Posterior cingulate gyrus (tissue), 11 donors: ENCODE measurements at places on chromosomes 7 and 10.

DNA sequence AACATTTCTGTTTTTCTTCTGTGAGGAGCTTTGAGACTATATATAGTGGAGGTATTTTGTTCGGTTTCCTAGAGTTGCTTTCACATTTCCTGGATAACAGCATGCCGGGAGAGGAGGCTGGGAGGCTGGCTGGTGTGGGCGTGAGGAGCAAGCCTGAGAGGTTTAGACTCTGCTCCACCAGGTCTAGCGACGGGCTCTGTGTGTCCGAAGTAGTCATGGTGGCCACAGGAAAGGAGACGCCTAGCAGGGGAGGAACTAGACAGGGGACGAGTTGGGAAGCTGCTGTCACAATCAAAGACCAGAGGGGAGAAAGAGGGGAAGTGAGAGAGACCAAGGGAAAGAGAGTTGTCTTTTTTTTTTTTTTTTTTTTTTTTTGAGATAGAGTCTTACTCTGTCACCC, 19.6 kb downstream of the PTPRE start:
- no peak for DNase-seq

DNA sequence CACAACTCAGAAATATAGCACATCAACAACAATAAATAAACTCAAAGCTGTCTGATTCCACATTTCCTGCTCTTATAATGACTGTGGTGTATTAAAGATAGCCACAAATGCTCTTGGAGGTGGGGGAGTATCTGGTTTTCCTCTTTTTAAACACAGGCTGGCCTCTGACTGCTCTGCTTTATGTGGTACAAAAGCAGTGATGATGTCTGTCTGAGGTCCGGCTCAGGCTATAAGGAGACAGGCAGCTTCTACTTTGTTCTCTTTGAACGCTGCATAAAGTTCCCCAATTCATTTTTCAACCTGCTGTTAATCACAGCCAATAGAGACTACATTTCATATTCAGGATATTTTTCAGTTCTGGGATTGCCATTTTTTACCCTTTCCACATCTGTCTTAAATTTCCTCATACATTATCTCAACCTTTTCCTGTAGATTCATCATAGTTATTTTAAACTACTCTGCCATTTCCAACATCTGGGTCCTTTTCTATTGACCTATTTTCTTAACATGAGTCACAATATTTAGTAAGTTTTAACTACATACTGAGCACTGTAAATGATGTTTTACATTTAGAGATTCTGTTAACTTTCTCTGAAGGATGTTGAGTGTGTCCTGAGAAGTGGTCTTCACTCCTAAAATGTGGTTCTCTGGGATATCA, 64.9 kb downstream of the CRPPA start:
- no peak for DNase-seq

DNA sequence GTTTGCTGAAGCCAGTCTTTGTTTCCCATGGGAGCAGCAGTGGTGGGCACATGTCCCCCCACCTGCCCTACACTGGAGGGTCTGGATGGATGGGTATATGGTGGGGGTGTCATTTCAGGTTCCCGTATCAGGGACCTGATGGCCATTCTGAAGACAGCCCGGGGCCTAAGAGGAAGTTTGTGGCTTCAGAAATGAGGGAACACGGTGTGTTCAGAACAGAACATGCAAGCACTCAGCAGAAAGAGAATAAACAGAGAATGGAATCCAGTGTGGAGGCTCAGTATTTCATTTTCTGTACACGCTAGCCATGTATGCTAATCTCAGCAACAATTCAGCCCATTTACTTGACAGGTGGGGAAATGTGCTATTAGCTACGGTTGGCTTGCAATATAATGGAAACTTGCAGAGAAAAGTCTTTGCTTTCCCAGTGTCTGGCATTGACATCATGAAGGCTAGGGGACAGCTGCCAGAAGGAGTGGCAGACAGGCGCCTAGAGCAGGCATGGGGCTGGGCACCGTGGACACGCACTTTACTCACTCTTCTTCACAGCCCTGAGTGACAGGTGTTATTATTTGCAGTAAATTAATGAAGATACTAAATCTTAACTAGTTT, 98.6 kb downstream of the ELMO1 start:
- no peak for DNase-seq

DNA sequence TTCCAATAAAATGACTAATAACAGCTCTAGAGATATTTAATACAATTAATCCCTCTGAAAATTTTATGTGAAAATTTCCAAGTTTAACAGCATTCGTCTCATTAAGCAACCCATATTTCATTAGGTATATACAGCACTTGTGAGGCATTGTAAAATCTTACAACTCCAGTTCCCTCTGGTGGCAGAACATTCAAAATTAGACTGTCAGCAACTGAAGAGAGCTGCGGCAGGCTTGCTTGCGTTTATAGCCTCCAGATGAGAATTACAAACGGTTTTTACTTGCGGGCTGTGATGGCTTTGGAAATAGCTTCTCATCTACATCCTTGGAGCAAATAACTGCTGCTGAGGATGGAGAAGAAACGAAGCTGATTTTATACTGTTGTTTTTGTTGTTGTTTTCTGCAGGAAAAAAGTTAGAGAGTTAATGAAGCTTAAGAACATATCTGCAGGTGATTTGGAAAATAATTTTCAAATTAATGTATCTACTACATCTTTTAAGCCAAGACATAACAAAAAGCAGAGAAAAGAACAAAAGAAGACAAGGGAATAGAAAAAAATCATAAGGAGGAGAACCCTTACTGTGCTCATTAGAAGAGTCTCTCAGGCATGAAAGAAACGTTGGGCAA, 171.3 kb downstream of the MAGI2 start:
- peak; percentile 40 for DNase-seq

- DNase-seq, result no peak
Observed at GRCh38 chr10:6469661-6470060, 110.4 kb downstream of the PRKCQ start.

DNA sequence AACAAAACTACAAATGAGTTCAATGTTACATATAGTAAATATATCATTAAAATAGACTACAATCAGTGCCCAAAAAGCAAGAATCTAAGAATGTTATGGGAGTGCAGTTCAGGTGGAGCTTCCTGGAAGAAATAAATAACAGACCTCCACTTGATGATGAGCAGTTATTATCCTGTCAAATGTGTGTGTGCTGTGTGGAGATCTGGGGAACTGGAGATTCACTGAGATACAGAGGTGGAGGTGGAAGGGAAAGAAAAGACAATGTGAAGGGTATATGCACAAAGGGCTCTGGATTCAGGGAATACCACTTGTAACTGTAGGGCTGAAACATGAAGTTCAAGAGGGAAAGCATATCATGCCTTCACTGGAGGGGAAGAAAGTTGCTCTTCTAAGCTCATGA, 331.1 kb downstream of the SEMA3D start:
- no peak for DNase-seq

DNA sequence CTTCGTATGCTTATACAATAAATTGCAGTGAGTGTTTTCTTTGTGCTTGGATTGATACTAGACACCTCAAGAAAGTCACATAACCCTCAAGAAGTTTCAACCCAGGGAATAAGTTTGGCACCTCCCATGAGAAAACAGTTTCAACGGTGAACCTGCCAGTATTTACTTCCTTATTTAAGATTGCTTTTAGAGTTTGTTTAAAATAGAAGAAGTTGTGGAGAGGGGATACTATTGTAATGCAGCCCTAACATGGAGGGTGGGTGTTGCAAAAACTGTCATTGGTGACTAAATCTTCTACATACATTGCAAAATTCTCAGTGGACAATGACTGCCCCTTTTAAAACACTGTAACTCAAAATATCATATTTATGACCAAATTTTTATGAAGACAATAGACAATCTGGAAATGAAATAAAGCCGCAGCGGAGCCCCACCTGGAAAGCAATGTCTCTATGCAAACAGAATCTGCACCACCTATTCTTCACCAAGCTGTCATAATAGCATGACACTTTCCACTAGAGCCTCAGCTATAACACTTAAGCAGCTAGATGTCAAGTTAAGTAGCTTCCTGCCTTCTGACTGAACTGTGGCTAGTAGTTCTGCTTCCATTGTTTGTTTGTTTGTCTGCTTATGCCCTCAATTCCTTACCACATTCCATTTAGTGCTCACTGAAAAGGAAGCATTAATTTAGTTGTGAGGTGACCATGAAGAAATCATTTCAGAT, 98.2 kb downstream of the MDFIC start:
- DNase-seq, result no peak

GRCh38 chr7:106855540-106856132, 9.4 kb upstream of the PIK3CG start:
- no peak for DNase-seq

- no peak for DNase-seq
Observed at GRCh38 chr7:19133886-19134285, 11.3 kb downstream of the FERD3L start.

DNA sequence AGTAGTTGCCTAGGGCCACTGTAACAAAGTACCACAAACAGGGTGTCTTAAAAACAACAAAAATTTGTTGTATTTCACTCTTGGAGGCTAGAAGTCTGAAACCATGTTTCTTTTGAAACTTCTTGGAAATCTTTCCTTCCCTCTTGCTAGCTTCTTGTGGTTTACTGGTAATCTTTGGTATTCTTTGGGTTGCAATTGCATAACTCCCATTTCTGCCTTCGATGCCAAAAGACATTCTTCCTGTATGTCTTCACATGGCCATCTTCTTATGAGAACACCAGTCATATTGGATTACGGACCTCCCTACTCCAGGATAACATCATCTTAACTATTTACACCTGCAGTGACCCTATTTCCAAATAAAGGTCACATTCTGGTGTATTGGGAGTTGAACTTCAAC, 357.4 kb downstream of the PPP1R3A start:
- DNase-seq, result no peak

GRCh38 chr10:24695452-24695851, 28.2 kb downstream of the ARHGAP21 start:
- DNase-seq, result no peak

DNA sequence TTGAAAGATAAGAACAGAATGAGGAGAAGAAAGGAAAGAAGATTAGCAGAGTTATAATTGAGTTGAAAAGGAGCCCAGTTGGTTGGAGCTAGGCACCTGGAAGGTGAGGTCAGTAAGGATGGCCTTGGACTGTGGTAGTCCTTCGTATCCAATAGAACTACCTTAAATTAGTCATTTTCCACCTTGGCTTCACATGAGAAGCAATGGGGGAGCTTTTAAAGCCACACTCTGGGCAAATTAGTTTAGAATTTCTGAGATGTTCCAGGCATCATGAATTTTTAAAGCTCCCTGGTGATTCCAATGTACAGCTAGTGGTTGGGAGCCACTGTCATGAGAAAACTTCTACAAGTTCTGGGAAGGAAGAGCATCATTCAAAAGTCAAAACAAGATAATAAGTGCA, 27.3 kb upstream of the CYP3A5 start:
- DNase-seq, result no peak

DNA sequence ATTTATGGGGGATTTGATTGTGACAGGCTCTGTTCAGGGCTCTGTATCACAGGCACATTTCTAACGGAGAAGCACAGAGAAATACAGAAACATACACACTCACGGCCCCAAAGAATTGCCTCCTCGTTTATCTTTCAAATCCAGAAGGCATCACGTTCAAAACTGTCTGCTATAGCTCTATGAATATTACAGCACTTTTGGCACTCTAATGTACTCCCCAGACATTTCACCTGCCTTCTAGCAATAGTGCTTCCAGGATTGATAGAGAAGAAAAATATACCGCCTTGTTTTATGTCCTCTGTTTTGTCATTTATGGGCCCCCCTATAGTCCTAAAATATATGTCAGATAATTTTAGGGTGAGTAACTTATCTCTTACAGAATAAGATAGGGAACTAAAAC, 947.5 kb downstream of the ANKRD7 start:
- DNase-seq, result no peak

DNA sequence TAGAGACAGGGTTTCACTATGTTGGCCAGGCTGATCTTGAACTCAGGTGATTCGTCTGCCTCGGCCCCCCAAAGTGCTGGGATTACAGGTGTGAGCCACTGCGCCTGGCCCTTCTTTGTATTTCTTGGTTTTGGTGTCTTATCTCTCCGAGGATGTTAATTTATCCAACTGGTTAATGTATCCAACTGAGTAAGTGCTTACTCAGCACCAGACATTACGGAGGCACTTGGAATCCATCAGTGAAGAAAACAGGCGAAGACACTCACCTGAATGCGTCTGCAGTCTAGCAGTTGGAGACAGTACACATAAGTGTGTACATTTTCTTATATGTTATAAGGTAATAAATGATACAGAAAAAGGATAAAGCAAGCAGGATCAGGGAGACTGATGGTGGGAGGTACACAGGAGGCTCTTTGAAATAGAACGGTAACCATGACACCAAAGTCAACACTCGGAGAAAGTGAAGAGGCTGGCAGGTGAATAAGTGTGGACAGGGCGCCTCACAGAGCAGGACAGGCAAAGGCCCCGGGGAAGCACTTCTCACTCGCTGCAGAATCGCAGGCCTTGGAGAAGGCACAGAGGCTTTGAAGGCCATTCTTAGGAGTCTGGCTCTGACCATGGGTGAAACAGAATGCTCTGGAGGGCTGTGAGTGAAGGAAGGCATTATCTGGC, 73.1 kb downstream of the LANCL2 start:
- no peak for DNase-seq

- no peak for DNase-seq
Observed at GRCh38 chr7:96663457-96663856, 46.2 kb downstream of the SEM1 start.

- peak; percentile 10 for DNase-seq
Observed at GRCh38 chr10:86343761-86344160, 22.8 kb downstream of the GRID1 start.

DNA sequence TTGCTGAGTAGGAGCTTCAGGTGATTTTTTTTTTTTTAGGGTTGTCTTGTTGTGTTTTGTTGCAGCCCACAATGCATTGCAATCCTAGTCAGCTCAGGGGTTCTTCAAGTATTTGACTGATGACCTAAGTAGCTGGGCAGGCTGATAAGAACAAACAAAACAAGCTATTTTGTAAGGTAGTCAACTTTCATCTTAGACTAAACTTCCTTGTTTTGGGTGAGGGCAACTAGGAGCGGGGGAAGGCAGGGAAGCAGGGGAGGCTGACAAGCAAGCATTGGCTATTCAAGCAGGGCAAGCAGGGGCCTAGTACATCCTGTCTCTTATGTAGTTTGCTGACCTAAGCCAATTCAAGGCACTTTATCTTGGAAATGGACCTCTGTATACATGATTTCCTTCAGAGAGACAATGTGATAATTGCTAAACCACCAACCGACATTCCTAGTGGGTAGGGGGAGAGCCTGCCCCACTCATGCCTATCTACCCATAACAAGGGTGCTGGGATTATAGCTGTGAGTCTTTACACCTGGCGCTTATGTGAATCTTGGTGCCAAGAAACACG, 163.3 kb upstream of the PRKCQ start:
- no peak for DNase-seq

DNA sequence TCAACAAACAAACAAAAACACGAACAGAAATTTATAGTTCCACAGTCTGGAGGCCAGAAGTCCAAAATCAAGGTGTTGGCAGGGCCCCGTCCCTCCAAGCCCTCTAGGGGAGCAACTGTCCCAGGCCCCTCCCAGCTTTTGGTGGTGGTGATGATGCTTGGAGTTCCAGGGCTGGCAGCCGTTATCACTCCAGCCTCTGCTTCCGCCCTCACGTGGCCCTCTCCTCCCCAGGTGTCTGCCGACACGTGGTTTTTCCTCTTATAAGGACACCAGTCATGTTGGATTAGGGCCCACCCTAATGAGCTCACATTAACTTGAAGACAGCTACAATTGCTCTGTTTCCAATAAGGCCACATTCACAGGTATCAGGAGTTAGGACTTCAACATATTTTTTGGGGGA, 49.7 kb downstream of the MICALL2 start:
- DNase-seq, result no peak
